Astrocyte of the hippocampus (primary cell): ENCODE measurements at places on chromosomes 11 and 22.

- peak; percentile 80 for DNase-seq
Measured at GRCh38 chr11:106389101-106389500, 311.6 kb downstream of the AASDHPPT start.

DNA sequence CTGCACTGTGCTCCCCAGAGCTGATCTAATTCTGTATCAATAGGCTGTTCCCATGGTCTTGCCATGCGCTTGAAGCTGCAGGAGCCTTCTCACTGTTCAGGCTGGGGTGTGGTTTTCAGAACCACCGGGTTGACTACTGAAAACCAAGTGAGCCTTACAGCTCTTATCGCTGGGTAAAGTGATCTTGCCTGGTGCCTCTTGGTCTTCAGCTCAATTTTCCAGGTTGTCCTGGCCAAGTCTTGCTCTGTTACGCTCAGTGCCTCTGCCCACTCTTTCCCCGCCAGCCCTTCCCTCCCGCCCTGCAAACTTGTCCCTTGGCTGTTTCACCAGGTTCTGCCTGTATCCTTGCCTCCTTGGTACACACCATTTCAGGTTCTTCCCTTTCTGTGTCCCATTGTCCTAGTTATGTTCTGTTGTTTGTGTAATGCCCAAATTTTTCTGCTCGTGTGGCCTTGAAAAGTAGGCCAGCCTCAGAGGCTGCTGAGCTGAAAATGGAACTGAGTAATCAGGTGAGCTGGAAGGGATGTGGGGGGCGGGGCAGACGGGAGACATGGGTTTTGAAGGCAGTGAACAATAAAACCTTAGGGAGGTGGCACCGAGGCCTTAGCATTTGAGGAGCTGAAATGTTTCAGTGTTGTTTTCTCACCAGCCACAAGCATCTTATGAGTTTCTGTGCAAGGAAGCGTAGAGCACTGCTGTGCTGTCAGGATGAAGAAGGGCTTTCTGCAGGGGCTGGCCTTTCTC, 11.2 kb downstream of the PEX26 start:
- DNase-seq, result no peak

DNA sequence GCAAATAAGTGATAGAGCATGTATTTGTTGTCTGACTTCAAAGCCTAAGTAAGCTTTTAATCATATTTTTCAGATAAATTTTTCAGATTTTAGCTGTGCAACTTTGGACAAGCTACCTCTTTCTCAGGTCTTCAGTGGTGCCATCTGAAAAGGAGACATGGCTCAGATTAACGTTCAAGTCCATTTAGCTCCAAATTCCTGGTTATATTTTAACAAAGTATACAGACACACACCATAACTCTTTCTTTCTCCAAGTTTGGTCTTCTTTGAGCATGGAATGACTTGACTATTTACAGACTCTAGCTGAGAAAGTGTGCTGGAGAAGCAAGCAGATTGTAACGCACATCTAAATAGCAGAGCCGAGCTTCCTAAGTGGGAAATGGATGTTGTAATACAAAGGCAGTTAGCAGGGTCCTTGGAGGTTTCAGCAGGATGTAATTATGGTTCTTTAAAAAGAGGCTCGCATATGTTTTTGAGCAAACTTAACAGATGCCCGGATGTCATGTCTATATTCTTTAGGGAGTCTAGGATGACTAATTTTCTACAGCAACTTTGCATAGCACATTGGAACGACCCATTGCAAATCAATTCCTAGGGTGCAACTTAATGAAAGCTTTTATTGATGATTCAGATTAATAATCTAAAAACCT, 128.1 kb upstream of the E2F8 start:
- DNase-seq, result no peak

DNA sequence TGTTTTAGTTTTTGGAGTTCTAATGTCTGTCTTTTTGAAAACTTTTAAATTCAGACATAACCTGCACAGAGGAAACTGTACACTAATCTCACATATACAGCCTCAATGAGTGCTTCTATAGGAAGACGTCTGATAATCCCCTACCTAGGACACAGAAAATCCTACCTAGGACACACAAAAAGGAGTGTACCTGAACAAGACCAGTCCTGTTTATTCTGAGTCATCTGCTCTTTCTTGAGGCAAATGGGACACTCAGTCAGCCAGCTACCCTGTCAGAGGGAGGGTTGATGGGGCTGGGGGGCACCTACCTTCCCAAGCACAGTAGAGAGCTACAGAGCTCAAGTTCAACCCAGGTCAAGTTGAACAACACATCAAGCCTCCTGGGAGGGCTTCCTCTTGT, 346.6 kb upstream of the NCAM1 start:
- DNase-seq, result no peak

DNA sequence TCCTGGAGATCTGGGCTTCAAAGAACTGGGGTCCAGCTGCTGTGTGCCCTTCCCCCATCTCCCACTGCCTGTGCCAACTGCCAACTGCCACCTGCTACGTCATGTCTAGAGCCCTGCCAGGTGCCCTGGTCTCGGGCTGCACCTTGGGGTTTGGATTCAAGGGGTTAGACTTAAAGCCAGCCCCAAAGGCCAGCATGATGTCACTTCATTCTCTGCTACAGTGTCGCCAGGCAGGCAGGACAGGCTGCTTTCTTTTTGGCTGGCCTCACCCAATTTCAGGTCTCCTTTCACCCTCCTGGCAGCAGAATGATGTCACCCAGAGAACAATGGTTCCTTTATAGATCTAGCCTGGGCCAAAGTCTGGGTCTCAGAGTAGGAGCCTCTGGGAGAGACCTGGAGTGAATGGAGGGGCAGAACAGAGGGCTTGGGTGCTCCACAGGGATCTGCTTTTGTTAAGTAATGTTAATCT, 79.5 kb upstream of the CRYBB3 start:
- DNase-seq, result peak; percentile 51

- no peak for DNase-seq
Measured at GRCh38 chr11:334264-334994, 13.8 kb upstream of the IFITM3 start.

DNA sequence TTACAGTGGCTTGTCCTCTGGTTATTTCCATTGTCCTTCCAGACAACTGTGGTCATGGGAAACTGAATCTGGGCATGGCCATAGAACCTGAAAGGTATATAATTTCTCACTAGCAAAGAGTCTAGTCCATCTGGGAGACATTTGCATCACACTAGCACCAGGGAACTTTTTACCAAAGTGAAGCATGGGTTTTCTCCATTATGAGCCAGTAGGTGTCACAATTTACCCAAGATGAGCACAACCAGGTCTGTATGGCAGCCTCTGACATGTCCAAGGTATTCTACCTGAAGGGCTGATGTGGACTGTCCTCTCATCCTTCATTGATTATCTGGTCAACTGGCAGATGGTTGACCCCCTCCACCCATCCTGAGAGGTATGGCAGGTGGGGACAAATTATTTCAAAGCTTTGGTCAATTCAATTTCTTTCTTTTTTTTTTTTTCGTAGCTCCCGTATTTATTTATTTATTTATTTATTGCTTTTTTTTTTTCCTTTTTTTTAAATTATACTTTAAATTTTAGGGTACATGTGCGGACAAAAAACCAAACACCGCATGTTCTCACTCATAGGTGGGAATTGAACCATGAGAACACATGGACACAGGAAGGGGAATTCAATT, 425.9 kb downstream of the TMEM135 start:
- peak; percentile 64 for DNase-seq

GRCh38 chr11:29281271-29281777, 735.5 kb downstream of the KCNA4 start:
- no peak for DNase-seq

- no peak for DNase-seq
Measured at GRCh38 chr22:47043835-47044721, 281.6 kb downstream of the TBC1D22A start.

GRCh38 chr22:26852176-26852575, 194.8 kb downstream of the MIAT start:
- peak; percentile 34 for DNase-seq

GRCh38 chr11:70544774-70545609, 146.7 kb downstream of the CTTN start:
- peak; percentile 93 for DNase-seq

- DNase-seq, result peak; percentile 84
Measured at GRCh38 chr11:119666463-119667131, 62.4 kb downstream of the NECTIN1 start.

DNA sequence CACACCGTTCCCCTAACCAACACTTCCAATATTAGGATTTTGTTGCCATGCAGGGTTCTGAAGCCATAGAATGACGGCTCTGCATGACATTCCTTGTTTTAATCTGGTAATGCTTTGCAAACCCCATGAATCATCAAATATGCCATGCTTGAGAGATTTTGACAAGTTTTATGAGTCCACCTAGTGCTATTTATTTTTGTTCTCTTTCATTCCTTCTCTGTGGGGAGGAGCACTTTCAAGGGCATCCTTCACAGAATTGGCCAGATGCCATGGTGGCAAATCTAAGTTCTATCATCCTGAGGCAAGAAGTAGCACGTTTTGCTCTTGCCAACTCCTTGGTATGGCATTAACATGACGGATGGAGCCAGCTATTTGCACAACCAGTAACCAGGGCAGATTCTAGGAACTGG, 268.4 kb downstream of the FAM76B start:
- peak; percentile 79 for DNase-seq

DNA sequence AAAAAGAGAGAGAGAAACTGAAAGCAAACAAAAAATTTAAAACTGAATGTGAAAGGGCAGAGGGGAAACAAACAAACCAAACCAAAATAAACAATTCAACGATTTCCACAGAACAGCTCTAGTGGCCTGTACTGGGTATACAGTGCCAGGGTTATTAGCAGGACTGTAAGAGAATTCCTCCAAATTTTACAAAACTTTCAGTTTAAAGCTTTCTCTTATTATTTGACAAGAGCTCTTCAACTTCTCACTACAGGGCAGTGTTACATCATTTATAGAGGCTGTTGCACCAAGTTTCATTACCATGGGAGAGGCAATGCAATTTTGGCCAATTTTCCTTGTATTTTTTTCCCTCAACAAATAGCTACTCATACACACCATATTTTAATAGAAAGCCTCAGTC, 44.3 kb upstream of the CLPB start:
- no peak for DNase-seq

GRCh38 chr11:93849751-93850593, 446 bp downstream of the VSTM5 start:
- peak; percentile 65 for DNase-seq

- no peak for DNase-seq
Measured at GRCh38 chr22:36862251-36863242, 1.7 kb downstream of the NCF4 start.

- DNase-seq, result no peak
Measured at GRCh38 chr11:128324531-128325141, 262.7 kb downstream of the ETS1 start.
